Epithelial cell of proximal tubule (primary cell): ENCODE measurements at places on chromosomes 4 and X. TPM values are rescaled to one million over a fixed set of nuclear protein-coding genes. Genes with fewer than 3 reads are reported as not detected.

GRCh38 chr4:114839986-114840385 lies 241.4 kb downstream of the UGT8 start:
- no peak for DNase-seq

DNA sequence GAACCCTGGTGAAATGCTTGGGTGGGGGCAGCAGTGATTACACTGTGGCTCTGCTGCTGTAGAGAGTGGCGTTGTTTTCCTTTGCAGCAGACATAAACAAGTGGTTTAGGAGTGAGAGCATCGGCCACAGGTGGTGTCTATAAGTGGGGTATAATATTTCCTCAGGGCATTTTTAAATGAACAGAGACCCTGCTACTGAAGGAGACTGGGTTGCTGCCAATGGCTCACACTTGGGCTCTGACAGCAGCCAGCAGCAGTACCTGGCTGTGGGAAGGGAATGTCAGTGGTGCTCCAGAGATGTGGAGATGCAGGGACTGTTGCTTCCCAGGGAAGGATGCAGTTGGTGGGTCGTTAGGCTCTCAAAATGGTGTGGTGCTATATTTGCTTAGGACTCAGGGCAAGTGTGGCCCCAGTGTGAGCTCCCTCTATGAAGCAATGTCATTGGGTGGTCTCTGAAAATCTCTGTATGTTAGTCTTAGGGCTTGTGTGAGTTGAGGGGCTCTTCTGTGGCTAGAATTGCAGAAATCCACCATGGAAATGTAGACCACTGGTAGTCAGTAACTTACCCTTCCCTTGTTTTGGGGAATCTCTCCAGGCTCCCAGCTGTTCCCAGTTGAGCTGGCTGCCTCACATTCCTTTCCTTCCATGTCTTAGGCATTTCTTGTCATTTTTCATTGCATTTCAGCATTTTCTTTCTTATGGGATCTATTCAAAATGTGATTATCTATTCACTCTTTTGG lies 1023.0 kb upstream of the GRID2 start:
- no peak for DNase-seq

DNA sequence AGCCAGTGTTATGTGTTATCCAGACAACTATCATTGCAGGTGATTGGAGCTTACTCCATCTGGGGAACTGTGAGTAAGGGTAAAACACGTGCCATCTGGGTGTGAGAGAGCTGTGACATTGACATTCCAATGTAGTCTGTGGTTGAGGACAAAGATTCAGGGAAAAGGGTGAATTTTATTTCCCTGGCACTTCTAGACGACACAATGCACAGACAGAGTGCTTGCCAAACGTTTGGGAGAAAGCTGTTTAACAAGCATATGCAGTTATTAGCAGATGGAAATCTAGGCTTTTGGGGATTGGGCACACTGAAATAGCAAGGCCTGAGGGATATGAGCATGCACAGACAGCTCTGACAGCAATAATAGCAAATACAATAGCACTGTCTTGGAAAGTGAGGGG lies 21.3 kb upstream of the CTSO start:
- no peak for DNase-seq

- DNase-seq = no peak
These were observed 201.5 kb upstream of the FAM241A start for GRCh38 chr4:111943796-111944203.

The P2RY4 gene
- total RNA-seq = not detected in 2 replicates

The TRIM2 gene
- total RNA-seq = 38.2 and 40.8 TPM in 2 replicates

DNA sequence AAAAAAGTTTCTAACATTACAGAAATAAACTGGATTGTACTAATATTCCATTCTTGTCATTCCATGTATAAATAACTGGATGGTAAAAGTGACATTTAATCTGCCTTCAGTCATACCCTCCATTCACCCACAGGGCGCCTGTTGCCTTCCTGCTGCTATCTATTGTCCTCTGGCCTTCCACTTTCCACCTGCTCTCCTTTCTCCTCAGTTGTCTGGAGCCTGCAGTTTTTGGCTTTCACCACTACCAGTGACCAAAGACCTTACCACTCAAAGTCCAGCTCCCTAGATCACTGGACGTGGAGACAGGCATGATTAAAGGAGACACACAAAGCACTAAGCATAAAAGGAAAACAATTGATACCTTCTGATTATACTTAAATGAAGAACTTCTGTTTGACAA lies 46.2 kb upstream of the NHS start:
- no peak for DNase-seq

GRCh38 chrX:154981116-154981411 lies 41.5 kb downstream of the F8 start:
- no peak for DNase-seq

GRCh38 chrX:13216139-13216538 lies 103.7 kb downstream of the ATXN3L start:
- no peak for DNase-seq

DNA sequence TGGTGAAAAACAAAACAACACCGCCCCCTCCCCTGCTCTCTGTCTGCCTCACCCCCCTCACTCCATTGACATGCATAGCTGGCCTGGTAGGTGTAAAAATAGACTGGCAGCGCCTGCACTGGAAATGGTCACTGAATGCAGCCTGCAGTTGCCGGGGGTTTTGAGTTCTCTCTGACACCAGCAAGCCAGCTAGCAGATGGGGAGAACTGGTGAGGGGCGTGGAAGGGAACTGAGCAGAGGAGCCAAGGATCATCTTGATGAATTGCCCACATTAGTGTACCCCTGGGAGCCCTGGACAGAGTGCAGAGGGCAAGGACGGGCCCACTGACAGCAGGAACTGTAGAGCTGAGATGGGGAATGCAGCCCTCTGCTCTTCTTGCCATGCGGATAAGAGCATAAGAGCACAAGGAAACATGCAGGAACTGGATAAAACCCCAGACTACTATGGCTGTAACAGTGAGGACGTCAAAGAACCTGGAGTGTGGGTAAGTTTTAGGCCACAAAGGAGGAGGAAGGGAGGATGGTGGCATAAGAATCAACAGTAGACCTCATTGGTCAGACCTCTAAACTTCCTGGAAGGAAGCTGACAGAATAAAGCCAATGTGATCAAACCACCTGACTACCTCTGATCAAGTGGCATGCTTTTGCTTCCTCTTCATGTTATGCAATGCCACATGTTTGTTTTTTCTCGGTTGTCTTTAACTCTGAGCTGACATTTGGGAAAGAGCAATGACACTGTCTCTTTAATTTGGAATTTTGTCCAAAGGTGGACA lies 96.3 kb downstream of the ANK2 start:
- DNase-seq = no peak

- DNase-seq = no peak
These were observed 31.8 kb upstream of the GJB1 start for GRCh38 chrX:71191248-71191647.

DNA sequence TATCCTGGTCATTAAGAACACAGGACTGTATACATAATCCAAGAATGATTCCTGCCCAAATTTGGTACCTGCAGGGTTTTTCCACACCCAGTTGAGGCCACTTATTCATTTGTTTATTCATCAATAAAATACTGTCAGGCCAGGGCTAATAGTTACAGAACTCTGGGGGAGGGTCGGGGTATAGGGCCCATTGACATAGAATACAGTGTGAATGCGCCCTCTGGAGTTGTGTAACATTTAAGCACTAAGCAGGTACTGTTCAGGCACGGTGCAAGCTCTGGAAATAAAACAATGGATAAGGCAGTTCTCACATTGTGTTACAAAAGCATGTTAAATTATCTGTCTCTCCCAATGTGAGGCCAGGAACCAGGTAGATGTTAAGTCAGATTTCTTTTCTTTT lies 30.8 kb upstream of the LRBA start:
- no peak for DNase-seq

GRCh38 chr4:26690506-26690905 lies 106.6 kb downstream of the TBC1D19 start:
- DNase-seq = no peak

The CLCN5 gene
- 3.3 and 5.6 TPM in 2 replicates for total RNA-seq

The ASB9 gene
- total RNA-seq = 6.3 and 9.6 TPM in 2 replicates
